ENCODE measurements at places on chromosomes 16 and 17.
A peak's percentile ranks its signal among the peaks of the same experiment; 100 is the strongest.

DNA sequence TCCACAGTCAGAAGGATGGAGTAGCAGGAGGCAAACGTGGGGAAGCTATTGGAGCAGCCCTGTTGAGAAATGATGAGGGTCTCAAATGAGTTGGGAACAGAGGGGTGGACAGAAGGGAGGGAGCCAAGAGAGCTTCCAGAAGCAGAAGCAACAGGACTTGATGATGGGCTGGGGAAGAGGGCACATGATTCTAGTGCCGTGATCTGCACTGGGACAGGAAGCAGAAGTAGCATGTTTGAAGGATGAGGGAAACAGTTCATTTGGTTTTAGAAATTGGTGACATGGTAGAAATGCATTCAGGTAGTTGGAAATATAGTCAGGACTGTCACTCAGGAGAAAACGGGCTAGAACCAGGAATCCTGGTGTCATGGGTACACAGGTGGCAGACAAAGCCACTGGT, 19.4 kb downstream of the EMP2 start:
- no peak for DNase-seq

- no peak for DNase-seq
Measured at GRCh38 chr16:68396481-68396880, 51.8 kb downstream of the SMPD3 start.

DNA sequence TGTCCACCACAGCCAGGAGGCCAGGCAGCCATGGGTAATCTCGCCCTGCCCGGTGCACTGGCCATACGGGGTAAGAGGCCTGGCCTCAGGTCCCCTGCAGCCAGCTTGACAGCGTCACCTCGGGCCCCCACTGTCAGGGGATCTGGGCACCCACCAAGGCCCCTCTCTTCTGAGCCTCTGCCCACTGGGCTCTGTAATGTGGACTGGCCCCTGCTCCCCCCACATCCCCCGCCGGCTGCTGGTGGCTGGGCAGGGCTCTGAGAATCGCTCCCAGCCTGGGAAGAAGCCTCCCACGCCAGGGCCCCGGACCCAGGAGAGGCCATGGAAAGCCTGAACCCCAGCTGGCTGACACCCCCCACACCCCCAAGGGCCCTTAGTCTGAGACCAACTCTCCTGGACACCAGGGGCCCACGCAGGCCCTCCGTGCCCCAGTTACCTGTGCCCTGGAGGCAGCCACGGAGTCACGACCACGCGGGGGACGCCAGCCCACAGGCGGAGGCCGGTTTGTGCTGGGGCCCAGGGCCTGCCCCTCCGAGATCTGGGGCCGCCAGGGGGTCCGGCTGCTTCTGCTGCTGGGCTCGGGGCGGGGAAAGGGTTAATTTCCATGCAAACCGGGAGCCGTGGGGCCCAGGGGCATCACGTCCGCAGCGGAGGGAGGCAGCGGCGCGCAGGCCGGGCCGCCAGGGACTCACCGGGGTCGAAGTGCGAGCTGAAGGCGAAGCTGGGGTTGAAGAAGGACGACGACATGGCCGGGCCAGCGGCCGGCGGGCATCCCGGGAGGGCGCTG, at the start of gene PVALEF:
Gene PVALEF, plus strand, starts transcription at position 262 of the 787 bp plus-strand sequence. CDS start 15,720 bp downstream, outside the sequence.
- peak; percentile 84 for DNase-seq

DNA sequence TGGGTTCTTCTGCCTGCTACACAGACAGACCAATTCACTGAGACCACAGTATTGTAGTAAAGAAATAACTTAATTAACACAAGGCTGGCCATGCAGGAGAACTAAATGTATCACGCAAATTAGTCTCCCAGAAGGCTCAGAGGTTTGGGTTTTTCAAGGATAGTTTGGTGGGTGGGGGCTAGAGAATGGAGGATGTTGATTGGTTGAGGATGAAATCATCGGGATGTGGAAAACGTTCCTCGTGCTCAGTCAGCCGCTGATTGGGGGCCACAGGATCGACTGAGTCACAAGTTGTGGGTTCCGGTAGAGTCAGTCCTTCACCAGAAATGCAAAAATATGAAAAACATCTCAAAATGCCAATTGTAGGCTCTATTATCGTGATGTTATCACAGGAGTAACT, 18.7 kb downstream of the RHOT1 start:
- no peak for DNase-seq

DNA sequence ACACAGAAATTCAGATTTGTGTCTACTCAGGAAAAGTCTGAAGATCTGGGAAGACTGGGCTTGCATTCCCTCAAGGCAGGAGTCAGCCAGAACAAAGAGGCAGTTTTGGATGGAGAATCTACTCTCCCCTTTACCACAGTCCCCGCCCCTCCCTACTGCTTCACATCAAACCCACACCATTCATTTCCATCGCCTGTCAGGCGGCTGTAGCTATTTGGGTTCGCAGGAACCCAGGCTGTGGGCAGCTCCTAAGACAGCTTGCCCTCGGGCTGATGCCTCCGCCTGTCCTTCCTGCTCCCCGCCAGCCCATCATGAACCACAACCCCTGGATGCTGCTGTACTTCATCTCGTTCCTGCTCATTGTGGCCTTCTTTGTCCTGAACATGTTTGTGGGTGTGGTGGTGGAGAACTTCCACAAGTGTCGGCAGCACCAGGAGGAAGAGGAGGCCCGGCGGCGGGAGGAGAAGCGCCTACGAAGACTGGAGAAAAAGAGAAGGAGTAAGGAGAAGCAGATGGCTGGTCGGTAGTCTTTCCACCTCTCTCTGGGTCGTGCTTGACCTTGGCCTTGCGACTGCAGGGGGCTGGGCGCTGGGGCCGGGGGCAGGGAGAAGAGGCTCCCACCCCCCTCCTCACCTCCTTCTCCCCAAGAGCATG, 27.0 kb upstream of the ABCC3 start:
- DNase-seq, result no peak

- DNase-seq, result no peak
Measured at GRCh38 chr17:20284570-20285295, 182.6 kb downstream of the LGALS9B start.

GRCh38 chr16:19940195-19940594, 55.5 kb upstream of the GPRC5B start:
- DNase-seq, result no peak

DNA sequence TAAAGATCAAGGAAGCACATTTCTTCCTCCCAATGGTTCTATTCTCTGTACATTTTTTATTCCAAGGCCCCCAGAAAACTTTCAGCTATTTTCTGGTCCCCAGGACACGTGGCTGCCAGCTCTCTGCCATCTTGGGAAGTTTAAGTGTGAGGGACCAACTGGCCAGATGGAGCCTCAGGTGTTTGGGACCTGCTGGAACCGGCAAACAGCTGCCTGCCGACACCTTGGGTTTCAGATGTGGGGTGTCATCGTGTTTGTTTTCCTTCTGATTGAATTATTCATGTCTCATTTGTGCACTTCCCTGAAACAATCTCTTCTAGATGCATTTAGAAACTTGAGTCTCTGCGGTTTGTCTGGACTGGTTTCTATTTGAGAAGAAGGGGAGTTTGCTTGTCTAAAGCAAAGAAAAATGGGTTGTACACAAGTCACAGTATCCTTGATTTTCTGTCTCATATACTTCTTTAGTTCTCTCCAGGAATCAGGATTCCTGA, 386.5 kb downstream of the SLC39A11 start:
- DNase-seq, result no peak

DNA sequence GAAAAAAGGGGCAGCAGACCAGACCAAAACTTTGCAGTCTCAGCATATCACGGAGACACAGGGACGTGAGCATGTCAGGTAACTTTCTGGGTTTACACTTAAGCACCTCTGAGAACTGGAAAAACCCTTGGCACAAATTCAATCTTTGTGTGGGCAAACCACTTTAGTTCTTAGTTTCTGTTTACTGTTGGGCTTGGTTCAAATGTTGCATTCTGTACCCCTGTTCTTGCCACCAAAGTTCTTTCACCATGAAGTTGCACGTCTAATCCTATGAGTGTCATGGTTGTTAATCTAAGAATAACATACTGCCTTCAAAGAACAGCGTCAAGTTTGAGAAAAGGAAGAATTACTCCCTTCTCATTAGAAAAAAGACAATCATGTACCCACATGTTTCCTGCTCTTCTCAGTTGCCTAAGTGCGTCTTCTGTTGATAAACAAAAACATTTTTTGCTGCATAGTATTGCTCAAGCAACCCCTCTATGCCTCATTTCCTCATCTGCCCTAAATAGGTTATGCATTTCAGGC, 11.6 kb downstream of the KRT33A start:
- no peak for DNase-seq

Measured in C1 segment of cervical spinal cord (tissue), 14 donors.